NCI-H1105 treated with DMSO at 0.1 percent for 48 hours (cell line): ENCODE measurements at places on chromosomes 13 and 19.

DNA sequence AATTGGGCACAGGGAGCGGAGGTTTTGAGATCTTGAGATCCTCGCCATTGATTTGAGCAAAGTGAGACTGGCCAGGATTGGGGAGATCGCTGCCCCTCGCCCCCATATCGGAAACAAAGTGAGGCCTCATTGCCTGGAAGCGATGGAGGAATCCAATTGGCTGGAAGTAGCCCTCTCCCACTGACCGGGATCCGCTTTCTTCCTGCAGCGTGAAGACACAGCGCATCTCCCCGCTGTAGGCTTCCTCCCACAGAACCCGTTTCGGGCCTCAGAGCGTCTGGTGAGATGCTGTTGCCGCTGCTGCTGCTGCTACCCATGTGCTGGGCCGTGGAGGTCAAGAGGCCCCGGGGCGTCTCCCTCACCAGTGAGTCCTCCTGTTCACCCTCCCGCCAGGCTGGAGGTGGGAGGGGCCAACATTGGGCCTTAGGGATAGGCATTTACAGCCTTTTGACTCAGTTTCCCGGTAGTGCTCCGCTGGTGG is 438 bp downstream of the PRKCSH start:
- DNase-seq = no peak

GRCh38 chr13:52344108-52344507 is 61.9 kb downstream of the THSD1 start:
- DNase-seq = no peak

DNA sequence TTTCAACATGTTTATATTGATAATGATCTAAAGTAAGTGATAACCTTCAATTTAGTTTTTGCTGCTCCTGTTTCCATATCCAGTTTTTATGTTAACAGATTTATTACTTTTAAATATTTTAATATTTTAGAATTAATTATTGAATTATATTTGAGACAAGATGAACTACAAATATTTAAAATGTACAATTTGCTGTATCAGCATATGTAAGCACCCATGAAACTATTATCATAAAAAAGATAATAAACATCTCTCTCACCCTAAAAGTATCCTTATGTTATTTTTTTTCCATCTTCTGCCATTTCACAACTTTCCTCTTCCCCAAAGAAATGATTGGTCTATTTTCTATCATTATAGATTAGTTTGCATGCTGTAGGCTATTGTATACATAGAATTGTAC is 1426.6 kb upstream of the PRR20A start:
- DNase-seq = no peak

- no peak for DNase-seq
Measured at GRCh38 chr19:9862938-9863337, 27.8 kb downstream of the PIN1 start.

- DNase-seq = no peak
Measured at GRCh38 chr13:74765955-74766354, 631.8 kb upstream of the KLF12 start.

DNA sequence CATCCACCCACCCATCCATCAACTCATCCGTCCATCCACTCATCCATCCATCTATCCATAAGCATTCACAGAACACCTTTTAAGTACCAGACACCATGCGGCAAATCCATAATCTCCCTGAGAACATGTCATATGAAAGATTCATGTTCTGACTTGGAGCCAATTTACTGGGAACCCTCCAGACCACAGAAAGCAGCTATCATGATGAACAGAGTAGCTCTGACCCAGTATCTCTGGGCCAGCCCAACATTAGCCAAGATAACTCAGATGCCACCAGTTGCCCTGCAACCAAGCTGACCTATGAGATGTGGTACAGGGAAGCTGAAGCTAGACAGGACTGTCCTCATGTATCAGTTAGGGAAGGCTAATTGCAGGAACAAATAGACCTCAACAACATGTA is 51.3 kb downstream of the ALOX5AP start:
- DNase-seq = no peak

DNA sequence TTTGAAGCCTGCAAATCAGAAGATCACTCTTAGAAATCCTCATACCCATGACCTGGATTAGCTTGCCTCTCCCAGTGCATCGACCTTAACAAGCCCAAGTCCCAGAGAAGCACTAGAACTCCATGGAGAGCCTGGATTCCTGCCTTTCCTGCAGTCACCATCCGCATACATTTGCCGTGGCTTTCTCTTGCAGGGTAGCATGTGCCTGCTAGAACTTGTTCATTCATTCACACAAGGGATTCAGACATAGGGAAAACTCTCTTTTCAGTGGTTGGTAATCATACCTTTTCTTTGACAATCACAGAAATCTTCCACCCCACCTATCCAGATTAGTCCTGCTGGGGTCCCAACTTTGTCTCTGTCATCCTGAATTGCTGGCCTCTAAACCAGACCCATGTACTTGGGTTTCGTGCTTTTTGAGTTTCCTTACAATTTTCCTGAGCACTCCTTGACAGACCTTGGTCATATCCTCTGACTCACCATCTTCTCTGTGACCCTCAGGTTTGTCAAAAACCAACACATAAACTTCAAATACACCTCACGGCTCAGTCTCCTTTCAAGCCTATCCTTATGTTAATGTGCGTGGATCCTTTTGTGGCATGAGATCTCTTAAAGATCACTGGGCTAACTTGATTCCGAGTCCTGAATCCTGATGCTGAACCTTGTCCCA is 355.0 kb downstream of the MYO16 start:
- no peak for DNase-seq

GRCh38 chr19:4914736-4915501 is 5.6 kb downstream of the UHRF1 start:
- DNase-seq = no peak

- DNase-seq = no peak
Measured at GRCh38 chr13:107339209-107339608, 771.3 kb upstream of the ARGLU1 start.

DNA sequence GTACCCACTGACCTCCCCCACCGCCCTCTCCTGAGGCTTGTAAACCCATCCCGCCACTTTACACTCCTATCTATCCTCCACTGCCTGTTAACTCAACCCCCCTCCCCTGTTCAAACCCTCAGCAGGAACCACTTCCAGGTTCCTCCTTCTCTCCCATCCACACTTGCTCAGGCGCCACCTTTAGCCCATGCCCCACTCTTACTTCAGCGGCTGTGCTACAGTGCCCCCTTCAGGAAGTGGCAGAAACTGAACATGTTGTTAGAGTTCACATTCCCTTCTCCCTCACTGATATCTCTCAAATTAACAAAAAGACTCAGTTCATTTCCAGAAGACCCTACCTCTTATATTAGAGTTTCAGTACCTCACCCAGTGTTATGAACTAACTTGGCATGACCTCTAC is 49.4 kb downstream of the ZNF91 start:
- DNase-seq = no peak

DNA sequence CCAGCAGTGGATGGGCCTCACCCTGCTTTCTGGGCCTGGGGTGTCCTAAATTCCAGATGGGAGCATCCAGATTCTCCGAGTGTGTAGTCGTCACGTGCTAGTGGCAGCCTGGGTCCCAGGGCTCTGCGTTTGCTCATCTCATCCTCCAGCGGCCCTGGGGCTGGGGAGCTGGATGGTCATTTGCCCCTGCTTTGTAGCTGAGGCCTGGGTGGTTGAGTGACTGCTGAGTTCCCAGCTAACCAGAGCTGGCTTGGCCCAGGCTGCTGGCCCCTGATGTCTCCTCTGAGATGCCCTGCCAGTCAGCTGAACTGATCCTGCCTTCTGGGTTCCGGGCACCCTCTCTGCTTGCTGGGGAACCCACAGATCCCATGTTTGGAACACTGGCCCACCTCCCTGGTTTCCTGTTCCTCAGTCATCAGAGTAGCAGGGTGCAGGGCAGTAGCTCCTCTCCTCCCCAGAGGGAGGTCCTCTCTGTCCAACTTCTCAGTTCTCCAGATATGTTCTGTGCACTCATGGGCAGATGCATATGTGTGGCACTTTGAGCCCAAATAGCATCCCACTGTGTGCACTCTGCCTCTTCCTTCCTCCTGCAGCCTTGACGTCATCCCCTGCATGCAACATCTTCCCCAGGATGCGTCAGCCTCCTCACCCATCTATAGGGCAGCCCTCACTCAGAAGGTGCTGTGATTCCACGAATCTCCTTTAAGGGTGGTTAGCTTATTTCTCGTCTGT is 22.4 kb upstream of the CRTC1 start:
- no peak for DNase-seq

- no peak for DNase-seq
Measured at GRCh38 chr19:21210037-21210621, 68.3 kb downstream of the ZNF431 start.

- DNase-seq = no peak
Measured at GRCh38 chr13:29490561-29490885, 105.0 kb downstream of the SLC7A1 start.

- no peak for DNase-seq
Measured at GRCh38 chr13:41971848-41972247, 10.9 kb upstream of the VWA8 start.

DNA sequence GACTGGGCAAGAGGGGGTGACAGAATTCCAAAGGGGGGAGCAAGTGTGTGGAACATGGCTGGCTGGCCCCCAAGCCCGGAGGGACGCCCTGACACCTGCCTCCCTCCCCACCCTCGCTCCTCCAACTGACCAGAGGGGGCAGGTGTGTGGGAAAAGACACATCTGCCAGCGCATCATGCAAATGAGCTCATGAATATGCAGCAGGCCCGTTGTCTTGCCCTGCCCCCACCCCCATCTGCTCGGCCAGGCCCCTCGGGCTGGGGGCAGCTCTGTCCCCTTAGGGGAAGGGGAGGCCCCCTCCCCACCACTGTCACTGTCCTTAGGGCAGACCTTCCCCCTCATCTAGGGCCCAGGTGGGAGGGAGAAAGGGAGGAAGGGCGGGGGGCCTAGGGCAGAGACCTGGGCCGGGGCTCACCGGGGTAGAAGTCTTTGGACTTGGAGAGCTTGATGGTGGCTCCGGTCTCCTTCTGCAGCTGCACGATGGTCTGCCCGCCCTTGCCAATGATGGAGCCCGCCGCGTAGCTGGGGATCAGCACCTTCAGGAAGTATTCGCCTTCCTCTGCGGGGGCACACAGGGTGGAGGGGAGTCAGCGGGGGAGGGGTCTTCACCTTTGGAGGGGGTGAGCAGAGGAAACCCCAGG is 12.9 kb downstream of the NOVA2 start:
- peak; percentile 10 for DNase-seq

GRCh38 chr19:12085074-12085818 is 20.7 kb downstream of the ZNF844 start:
- no peak for DNase-seq

GRCh38 chr19:45446295-45446694 is 21.5 kb upstream of the FOSB start:
- no peak for DNase-seq

DNA sequence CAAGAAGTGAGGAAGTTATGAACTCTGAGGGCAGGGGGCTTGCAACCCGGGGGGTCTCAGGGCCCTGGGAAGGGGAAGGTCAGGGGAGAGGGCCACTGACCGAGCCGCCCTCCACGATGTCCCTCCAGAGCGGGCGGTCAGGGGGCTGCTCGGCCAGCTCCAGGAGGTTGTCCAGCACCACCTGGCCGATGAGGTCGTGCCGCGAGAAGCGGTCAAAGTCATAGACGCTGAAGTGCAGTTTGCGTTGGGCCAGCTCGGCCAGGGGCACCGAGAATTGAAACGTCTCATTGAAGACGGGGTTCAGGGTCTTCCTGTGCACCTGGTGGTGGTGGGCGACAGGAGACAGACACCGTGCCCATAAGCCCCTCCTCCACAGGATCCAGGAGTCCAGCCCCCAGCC is 10.5 kb downstream of the SYT3 start:
- no peak for DNase-seq

GRCh38 chr19:871446-872265 is 12.2 kb downstream of the CFD start:
- peak; percentile 30 for DNase-seq

DNA sequence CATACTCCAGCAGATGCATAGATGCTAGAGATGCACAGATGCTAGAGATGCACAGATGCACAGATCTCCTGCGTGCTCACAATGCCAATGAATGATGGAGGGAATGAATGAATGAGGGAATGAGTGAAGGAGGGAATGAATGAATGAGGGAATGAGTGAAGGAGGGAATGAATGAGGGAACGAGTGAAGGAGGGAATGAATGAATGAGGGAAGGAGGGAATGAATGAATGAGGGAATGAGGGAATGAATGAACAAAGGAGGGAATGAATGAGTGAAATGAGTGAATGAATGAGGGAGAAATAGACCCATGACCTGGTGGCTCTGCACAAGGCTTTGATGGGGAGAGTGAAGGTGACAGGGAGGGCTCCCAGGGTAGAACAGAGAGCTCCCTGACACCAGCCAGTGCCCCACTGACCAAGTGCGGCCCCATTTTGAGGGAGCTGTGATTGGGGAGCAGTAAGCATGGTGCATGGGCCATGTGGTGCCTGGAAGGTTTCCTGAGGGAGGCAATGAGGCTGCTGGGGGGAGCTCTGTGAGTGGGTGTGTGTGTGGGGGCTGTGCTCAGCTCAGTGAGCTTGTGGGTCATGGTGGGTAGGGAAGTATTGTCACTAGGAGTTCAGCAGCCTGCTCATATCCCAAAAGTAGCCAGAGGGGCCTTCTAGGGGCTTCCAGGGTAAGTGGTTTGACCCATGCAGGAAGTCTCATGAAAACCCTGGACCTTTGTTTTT is 12.7 kb downstream of the SLC27A1 start:
- DNase-seq = no peak

GRCh38 chr19:47209319-47210179 is 21.4 kb downstream of the BBC3 start:
- DNase-seq = no peak

DNA sequence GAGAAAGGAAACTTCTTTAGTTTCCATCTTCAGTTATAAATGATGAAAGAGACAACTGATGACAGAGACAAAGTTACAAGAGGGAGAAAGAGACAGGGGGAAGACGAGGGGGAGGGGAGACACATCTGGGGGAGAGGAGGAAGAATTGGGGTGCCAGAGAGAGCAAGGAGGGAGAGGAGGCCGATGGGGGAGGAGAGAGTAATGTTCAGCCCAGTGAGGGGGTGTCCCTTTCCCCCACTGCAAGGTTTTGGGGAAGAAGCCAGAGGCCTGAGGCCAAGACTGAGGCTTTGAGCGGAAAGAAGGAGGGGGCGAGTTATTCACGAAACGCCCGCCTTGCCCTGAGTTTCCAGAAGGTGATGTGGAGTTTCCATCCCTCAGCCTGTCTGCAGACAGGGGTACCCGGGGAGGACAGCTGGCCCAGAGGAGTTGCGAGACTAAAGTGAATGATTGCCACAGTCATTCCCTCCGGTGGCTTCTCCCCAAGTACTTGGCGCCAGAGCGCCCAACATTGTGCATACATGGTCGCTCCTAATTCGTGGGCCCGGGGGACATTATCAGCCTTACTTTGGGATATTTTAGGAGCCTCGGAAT is 558 bp upstream of the PPAN start:
- no peak for DNase-seq

DNA sequence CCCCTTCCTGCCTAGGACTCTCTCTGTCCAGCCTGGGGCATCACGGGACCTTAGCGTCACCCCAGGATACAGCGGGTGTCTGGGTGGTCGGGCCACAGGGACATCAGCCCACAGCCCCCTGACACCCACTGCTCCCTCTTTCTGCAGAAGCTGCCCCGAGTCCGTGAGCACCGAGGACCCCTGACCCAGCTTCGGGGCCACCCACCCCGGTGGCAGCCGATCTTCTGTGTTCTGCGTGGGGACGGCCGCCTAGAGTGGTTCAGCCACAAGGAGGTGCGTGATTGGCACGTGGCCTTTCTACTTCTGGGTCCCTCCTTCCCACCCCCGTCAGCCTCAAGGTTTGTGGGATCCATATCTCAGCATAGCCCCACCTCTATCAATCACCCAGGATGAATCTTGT is 20.7 kb downstream of the PGLS start:
- DNase-seq = no peak
